CD4-positive, alpha-beta T cell (primary cell): ENCODE measurements at places on chromosomes 7 and 10.

GRCh38 chr10:7146189-7146588 lies 264.6 kb downstream of the SFMBT2 start:
- no peak for DNase-seq

DNA sequence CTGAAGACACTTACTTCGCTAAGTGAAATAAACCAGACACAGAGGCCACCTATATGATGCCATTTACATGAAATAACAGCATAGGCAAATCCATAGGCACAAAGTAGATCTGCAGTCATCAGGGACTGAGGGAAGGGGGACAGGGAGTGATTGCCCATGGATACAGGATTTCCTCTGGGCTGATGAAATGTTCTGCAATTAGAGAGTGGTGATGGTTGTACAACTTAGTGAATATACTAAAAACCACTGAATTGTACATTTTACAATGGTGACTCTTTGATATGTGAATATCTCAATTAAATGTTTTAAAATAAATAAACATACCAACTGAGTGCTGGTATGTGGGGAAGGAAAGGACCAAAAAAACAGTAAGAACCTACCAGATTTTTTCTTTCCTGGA lies 20.4 kb downstream of the PPA1 start:
- no peak for DNase-seq

DNA sequence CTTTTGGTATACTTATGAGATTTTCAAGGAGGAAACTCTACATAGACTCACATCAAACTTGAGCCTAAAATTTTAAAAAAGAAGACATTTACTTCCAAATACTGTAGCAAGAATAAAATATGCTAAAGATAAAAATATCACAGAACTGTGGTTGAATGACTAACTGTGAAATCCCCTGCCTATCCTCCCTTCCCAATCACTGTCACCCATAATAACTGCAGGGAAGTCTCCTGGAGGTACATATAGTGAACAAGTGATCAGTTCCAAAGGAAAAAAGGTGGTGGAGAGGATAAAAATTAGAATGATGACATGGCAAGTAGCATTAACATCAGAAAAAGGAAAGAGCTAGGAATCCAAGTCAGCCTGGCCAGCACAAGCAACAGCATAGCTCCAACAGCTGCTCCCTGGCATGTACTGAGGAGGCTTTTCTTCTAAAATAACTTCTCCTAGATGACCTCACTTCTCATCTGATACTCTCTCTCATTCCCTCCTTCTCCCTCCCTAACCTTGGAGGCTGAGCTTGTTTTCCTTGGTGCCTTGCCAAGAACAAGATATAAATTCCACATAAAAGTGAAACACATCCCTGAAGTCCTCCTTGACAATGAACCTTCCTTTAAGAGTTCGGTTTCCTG lies 124.0 kb downstream of the IQUB start:
- DNase-seq = no peak

GRCh38 chr7:143185551-143185950 lies 2.3 kb downstream of the TAS2R39 start:
- no peak for DNase-seq

DNA sequence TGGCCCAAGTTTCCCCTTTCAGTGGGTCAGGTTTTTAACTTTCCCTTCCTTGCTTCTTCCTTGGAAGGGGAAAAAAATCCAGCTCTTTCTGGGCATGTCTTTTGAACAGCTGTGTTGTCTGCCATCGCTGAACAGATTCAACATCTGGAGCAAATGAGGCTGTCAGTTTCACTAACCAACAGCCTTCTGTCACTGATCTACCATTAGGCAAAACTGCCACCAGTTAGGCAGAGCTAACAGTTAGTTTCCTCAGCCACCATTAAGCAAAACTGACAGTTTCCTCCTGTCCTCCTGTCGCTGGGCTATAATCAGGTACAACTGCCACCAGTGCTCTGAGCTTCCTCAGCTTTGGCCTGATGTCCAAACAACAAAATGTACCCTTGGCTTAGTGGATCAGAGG lies 81.9 kb downstream of the NPTX2 start:
- no peak for DNase-seq

GRCh38 chr10:84397735-84398144 lies 69.4 kb downstream of the CCSER2 start:
- no peak for DNase-seq

- DNase-seq = no peak
These were observed 136.6 kb downstream of the REEP3 start for GRCh38 chr10:63657761-63658160.

GRCh38 chr10:95406651-95407280 lies 116.0 kb upstream of the PDLIM1 start:
- no peak for DNase-seq

DNA sequence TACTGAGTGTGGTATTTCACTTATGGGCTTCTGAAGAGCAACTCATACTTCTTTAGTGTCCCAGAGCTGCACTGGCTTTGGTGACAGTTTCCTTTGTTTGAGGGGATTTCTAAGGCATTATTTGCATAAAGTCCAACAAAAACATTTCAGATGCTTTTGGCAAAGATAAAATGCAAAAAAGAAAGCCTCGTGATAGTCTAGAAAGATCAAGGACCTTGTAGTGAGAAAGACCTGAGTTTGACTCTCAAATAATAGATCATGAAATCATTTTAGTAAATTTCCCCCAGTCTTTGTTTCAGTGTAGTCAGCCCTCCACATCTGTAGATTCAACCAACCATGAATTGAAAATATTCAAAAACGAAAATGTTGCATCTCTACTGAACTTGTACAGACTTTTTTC lies 107.4 kb downstream of the EEPD1 start:
- DNase-seq = no peak

DNA sequence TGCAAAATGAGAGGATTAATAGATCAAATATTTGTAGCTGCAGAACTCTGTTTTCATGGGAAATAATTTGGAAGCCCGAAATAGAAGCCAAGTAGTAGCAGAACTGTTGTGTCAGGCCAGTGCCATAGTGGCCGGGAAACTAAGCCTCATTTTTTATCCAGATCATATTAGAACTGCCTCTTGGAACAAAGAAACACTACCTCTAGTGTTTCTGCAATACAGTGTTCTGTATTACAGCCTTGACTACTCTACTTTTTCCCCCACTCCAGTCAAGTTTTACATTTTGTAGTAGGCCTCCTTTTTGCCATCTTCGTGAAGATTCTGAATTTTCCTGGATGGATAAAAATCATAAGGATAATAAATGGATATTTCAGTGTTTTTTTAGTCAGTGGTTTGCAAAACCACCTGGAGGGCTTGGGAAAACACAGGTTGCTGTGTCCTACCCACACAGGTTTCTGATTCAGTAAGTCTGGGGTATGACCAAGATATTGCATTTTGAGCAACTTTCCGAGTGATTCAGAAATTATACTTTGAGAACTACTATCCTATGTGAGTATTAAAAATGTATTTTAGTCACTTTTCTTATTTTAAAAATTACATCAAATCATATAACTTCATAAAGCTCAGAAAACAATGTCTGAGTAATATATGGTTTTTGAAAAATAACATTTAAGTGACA lies 326.2 kb upstream of the KAT6B start:
- no peak for DNase-seq

DNA sequence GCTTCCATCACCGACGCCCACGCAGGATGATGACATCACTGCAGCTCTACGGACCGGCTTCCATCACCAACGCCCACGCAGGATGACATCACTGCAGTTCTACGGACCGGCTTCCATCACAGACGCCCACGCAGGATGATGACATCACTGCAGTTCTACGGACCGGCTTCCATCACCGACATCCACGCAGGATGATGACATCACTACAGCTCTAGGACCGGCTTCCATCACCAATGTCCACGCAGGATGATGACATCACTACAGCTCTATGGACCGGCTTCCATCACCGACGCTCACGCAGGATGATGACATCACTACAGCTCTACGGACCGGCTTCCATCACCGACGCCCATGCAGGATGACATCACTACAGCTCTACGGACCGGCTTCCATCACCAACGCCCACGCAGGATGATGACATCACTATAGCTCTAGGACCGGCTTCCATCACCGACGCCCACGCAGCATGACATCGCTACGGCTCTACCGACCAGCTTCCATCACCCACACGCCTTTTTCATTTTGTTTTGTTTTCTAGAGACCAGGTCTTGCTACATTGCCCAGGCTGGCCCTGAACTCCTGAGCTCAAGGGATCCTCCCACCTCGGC lies 29.5 kb downstream of the GPER1 start:
- DNase-seq = no peak

DNA sequence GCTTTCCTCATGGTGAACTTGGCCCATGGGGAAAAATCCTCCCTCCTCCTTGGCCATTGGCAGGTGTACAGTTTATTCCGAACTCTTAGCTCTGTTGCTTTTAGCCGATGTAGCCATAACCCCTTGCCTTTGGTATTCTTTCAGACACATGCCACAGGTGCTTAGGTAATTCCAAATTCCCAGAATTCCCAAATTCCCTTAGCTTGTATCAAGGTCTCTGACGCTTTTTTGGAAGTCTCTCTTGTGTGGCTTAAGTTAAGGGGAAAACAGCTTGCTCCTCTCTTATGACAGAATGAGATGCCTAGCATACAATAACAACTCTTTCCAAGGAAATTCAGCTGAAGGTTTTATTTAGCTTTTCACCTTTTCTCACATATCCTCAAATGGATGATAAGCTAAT lies 68.0 kb downstream of the SUGCT start:
- no peak for DNase-seq

- DNase-seq = no peak
These were observed 166.7 kb upstream of the ADARB2 start for GRCh38 chr10:1903982-1904381.

DNA sequence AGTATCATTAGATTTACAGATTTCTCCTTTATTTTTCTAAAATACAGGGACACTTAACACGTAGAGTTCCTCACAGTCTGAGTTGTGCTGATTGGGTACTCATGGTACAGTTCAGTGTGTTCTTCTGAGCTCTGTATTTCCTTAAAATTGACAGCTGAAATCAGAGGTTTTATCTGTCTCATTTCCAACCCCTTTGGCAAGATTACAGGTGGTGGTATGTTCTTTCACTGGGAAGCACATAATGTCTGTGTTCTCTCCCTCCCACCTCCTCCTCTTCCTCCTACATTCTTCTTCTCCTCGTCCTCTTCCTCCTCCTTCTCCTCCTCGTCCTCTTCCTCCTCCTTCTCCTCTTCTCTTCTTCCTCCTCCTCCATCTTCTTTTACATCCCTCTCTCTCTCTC lies 99.5 kb upstream of the EEPD1 start:
- DNase-seq = no peak

DNA sequence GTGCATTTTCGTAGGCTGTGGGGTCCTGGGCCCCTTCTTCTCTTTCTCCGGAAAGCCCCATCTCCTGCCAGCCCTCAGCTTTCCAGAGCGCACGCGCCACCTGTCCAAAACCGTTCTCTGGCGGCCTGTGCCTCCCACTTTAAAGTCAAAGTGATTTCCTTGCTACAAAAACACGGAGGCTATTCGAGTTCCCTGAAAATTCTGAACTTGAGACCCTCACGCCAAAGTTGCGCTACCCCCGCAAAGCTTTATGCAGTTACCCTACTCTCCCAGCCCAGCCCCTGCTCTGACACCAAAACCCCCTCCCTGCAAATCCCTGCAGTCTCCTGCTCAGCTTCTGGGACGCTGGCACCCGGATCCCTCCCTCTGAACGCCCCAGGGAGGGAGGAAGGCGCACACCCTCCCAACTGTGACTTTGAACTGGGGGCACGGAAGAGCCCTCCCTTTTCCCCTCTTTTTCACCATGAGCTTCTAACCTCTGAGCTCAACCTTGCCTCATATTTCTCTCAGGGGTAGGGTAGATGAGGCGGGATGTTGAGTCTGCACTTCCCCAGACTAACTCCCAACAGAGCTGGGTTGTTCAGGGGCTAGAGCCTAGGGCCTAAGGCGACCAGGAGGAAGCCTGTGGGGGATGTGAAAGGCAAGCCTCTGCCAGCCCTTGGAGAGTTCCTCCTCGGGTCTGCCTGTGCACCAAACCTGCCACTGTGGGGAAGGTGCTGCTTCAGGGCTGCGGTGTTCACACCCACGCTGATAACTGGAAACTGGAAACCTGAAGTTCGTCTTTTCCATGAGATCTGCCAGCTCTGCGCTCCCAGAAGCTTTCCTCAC lies 2.7 kb upstream of the PAX4 start:
- DNase-seq = no peak

GRCh38 chr7:40492946-40493345 lies 358.1 kb downstream of the SUGCT start:
- DNase-seq = no peak

GRCh38 chr7:142772673-142773072 lies 1.9 kb downstream of the PRSS2 start:
- no peak for DNase-seq

GRCh38 chr7:87317691-87318245 lies 27.7 kb upstream of the CROT start:
- no peak for DNase-seq

DNA sequence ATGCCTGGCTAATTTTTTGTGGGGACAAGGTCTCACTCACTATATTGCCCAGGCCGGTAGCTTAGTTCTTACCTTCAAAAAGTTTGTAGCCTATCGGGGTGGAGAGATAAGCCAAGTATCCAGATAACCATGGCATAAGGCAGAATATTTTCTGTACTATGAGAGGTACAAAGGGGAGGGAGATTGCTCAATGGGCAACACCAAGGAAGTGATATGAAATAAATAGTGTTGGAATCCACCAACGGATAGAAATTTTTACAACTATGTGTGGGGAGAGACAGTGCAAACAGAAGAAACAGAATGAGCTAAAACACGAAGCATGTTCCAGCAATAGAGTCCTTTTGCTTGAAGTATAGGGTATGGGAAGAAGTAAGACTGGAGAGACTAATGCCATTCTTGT lies 8.1 kb downstream of the SCD start:
- DNase-seq = no peak

DNA sequence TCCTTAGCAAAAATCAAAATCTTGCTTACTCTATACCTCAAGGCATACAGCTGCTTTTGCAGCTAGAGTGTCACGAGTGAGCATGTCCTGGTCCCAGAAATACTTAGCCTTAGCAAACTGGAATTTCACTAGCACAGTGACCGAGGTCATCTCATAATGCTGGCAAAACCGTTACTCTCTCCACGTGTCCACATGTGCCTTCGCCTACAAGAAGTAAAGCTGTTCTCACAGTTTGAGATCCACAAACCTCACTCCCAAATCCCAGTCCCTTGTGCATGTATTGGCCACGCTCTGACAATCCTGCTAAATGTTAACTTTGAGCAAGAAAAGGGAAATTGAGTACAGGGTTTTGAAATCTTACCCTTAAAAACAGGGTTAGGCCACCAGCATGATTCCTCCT lies 111.0 kb upstream of the PLXDC2 start:
- no peak for DNase-seq

DNA sequence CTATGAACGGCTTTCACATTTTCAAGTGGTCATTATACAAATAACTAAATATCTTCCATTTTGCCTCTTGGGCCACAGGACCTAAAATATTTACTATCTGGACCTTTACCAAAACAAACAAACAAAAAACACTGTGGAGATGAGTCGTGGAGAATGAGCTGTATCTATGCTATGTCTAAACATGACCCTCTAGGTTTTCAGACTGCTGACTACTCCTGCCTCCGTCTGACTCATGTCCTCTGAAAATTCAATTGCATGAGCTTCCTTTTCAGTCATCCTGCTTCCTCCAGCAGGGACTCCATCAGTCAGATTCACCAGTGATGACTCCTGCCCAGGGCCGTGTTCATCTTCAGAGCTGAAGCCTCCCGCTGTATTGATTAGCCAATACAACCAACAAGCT lies 96.8 kb downstream of the COL28A1 start:
- no peak for DNase-seq
